ENCODE measurements at places on chromosomes 11 and 22. TPM values are rescaled to one million over a fixed set of nuclear protein-coding genes. Genes with fewer than 3 reads are reported as not detected.
A peak's percentile ranks its signal among the peaks of the same experiment; 100 is the strongest.

GRCh38 chr11:68546555-68546954, 86.0 kb downstream of the PPP6R3 start:
- peak overlapping the region; percentile 51 for H3K27ac ChIP-seq
- H3K4me1 ChIP-seq = peaks cover 13% of the 10 kb centered on the region
- H3K27me3 ChIP-seq = no peaks in the 10 kb centered on the region

- H3K36me3 ChIP-seq = no peaks in the 10 kb centered on the region
- H3K4me1 ChIP-seq = peaks cover 4% of the 10 kb centered on the region
- H3K4me3 ChIP-seq = no peak overlapping the region
- DNase-seq = peak; percentile 74
- peaks cover 4% of the 10 kb centered on the region for H3K27me3 ChIP-seq
Observed at GRCh38 chr22:50176850-50177536, 6.5 kb downstream of the PANX2 start.

DNA sequence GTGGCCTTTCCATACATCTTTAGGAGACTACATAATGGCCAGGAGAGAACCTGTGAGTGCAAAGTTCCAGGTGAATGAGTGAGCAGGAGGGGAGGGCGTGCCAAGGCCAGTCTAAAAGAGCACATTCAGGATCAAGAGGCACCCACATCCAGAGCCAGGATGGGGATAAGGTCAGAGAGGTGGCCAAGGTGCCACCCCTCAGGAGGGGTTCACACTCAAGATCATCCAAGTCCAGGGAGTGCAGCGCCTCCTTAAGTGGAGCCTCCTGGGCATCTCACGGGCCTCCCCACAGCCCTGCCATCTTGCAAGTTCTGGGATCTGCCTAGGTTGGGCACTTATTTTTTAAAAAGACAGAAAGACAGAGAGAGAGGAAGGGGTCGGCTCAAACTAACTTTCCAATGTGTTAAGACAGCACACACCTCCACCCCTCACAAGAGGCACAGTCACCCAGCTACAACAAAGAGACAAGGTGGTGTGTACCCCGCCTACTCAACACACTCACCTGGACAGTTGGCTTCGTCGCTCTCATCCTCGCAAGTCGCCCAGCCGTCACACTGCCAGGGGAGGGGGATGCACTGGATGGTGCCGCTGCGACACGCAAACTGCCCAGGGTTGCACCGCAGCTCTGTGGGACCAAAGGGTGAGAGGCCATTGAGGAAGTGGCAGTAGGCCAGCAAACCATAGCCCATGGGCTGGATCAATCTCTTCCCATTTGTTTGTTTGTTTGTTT, 33.2 kb downstream of the DGCR2 start:
- H3K4me1 ChIP-seq = peaks cover 42% of the 10 kb centered on the region
- H3K27ac ChIP-seq = no peak overlapping the region
- DNase-seq = no peak
- no peaks in the 10 kb centered on the region for H3K36me3 ChIP-seq
- H3K4me3 ChIP-seq = no peak overlapping the region

DNA sequence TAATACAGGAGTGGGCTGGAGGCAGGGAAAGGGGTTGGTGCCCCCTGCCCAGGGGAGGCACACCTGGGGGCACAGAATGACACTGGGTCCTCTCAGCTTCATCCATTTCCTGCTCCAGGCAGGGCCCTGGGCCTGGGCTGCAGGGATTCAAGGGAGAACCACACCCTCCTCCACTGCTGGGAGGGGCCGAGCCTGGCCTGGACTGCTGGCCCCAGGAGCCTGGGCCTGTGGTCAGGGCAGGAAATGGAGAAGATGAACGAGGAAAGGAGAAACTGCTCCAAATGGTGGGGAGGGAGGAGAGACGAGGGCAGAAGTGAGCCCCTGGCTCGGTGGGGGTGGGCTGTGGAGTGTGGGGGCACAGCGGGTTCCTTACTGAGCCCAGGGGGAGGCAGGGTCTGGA, 38.1 kb upstream of the KCNQ1OT1 start:
- H3K27me3 ChIP-seq = no peaks in the 10 kb centered on the region
- H3K4me3 ChIP-seq = no peak overlapping the region
- peaks cover 13% of the 10 kb centered on the region for H3K4me1 ChIP-seq
- H3K27ac ChIP-seq = no peak overlapping the region
- no peaks in the 10 kb centered on the region for H3K36me3 ChIP-seq

DNA sequence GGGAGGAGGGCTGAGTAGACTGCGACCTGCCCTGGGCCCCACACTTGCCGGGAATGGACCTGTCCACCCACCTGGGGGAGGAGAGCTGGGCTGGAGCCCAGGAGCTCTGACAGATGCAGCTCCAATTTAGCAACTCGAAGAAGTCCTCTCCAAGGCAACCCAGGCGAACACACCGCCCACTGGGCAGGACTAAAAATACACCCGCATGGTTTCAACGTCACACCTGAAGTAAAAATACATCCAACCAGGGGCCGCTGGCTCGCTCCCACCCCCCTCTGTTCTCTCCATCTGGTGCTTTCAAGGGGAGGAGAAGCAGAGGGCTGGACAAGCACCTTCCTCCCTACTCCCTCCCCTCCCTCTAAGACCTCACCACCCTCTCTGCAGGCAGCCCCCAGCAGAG, 119.9 kb downstream of the FEZ1 start:
- H3K27me3 ChIP-seq = peaks cover 35% of the 10 kb centered on the region
- H3K4me1 ChIP-seq = no peaks in the 10 kb centered on the region
- no peaks in the 10 kb centered on the region for H3K36me3 ChIP-seq
- H3K4me3 ChIP-seq = no peak overlapping the region
- H3K27ac ChIP-seq = no peak overlapping the region
- DNase-seq = peak; percentile 63

DNA sequence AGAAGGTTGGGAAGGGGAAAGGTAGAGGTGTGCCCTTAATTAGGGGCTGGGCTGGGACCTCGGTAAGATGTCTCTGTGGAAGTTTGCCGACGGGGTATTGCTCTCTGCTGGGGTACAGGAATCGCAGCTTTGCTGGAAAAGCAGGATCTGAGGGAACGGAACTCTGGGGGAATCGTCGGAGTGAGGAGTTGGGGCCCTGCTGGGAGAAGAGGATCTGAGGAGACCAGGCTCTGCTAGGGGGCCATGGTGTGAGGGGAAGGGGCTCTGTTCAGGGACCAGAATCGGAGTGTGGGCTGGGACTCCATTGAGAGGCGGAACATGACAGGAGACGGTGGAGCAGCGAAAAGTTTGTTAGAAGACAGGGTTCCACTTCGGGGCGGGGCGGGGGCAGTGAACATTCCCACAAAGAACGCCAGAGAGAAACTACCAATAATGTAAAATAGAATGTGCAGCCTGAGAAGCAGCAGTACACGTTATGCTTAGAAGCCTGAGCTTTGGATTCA, 456 bp downstream of the AAMDC start:
- DNase-seq = peak; percentile 81
- no peaks in the 10 kb centered on the region for H3K27me3 ChIP-seq
- peak overlapping the region; percentile 99 for H3K27ac ChIP-seq
- H3K4me3 ChIP-seq = peak overlapping the region; percentile 99

DNA sequence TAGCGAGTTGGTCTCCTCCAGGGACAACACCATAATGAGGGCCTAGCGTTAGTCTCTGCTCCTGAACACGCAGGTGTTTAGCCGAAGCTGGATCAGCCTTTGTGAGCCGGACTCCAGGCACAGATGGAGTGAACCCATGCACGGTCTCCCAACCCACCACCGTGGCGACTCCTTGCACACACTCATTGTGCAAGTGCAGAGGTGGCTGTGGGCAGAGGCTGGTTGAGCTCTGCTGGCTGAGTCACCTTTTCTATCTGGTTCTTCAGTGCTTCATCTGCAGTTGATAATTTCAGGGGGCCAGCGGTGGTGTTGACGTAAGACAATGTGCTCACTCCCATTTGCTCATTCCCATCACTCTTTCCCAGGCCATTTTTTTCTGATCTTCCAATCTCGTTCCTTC, 72.1 kb upstream of the SLC22A12 start:
- no peak overlapping the region for H3K4me3 ChIP-seq
- no peaks in the 10 kb centered on the region for H3K4me1 ChIP-seq
- no peak overlapping the region for H3K27ac ChIP-seq

DNA sequence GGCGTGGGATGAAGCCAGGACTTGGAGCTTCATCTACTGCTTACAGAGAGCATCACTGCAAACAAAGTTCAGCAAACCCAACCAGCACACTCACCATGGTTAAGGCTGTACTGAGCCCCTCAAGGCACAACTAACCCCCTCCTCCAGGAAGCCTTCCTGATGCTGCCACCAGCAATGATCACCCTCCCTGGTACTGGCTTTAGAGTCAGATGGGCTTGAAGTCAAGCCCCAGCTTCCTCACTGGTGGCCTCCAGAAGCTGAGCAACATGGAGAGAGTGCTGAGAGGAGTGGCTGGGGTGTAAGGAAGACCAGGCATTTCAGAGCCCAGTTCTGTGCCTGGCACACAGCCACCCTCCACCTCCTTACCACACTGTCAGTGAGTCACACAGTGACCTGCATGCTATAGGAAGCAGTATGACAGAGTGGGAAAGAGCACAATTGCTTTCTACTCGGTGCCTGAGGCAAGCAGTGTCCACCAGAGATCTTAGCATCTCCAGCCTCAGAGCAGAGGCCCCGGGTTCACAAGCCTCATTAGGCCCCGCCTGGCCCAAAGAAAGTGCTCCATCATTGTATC, 24.7 kb upstream of the BAIAP2L2 start:
- no peak overlapping the region for H3K27ac ChIP-seq
- H3K36me3 ChIP-seq = peaks cover 95% of the 10 kb centered on the region
- no peak overlapping the region for H3K4me3 ChIP-seq
- peaks cover 12% of the 10 kb centered on the region for H3K4me1 ChIP-seq
- no peak for DNase-seq
- H3K27me3 ChIP-seq = no peaks in the 10 kb centered on the region

GRCh38 chr22:24386937-24387471, 40.4 kb upstream of the ADORA2A start:
- no peak overlapping the region for H3K27ac ChIP-seq
- H3K27me3 ChIP-seq = no peaks in the 10 kb centered on the region
- H3K36me3 ChIP-seq = no peaks in the 10 kb centered on the region

DNA sequence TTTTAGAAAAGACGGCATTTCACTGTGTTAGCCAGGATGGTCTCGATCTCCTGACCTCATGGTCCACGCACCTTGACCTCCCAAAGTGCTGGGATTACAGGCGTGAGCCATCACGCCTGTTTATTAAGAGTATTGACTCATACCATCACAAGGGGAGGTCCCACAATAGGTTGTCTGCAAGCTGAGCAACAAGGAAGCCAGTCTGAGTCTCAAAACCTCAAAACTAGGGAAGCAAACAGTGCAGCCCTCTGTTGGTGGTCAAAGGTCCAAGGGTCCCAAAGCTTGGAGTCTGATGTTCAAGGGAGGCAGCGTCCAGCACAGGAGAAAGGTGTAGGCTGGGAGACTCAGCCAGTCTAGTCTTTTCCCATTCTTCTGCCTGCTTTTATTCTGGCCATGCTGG, 32.8 kb upstream of the LDLRAD3 start:
- DNase-seq = no peak
- H3K27ac ChIP-seq = no peak overlapping the region

GRCh38 chr22:18068381-18068988, 9.3 kb upstream of the PEX26 start:
- no peak overlapping the region for H3K27ac ChIP-seq
- peaks cover 43% of the 10 kb centered on the region for H3K4me1 ChIP-seq
- no peak for DNase-seq
- peaks cover 5% of the 10 kb centered on the region for H3K27me3 ChIP-seq
- H3K36me3 ChIP-seq = no peaks in the 10 kb centered on the region

- peaks cover 40% of the 10 kb centered on the region for H3K4me1 ChIP-seq
- DNase-seq = no peak
- H3K27me3 ChIP-seq = no peaks in the 10 kb centered on the region
- peak overlapping the region; percentile 63 for H3K27ac ChIP-seq
Observed at GRCh38 chr22:29139965-29140782, 65.5 kb upstream of the EMID1 start.

- H3K36me3 ChIP-seq = no peaks in the 10 kb centered on the region
- no peak overlapping the region for H3K27ac ChIP-seq
- H3K4me1 ChIP-seq = no peaks in the 10 kb centered on the region
- H3K4me3 ChIP-seq = no peak overlapping the region
- DNase-seq = no peak
Observed at GRCh38 chr11:60717956-60718355, 6.6 kb upstream of the MS4A18 start.

GRCh38 chr11:68186061-68186460, 27.0 kb downstream of the KMT5B start:
- H3K4me3 ChIP-seq = no peak overlapping the region
- peaks cover 31% of the 10 kb centered on the region for H3K4me1 ChIP-seq
- no peaks in the 10 kb centered on the region for H3K27me3 ChIP-seq
- DNase-seq = no peak
- peaks cover 63% of the 10 kb centered on the region for H3K36me3 ChIP-seq

DNA sequence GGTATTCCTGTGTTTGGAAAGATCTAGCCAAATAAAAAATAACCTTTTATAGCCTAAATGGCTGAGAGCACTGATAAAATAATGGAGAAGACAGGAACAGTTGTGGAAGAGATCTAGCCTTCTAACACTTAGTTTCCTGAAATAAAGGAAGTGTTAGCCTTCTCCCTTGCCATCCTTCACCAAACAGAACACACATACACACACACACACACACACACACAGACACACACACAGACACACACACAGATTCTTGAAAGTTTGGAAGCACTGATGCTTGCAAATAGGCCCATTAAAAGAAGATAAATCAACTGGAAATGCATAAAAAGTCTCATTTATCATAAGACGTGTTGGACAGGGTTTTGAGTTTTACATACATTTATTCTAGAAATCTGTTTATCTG, 37.5 kb downstream of the KIRREL3 start:
- no peak overlapping the region for H3K4me3 ChIP-seq
- no peak for DNase-seq
- H3K36me3 ChIP-seq = no peaks in the 10 kb centered on the region
- no peaks in the 10 kb centered on the region for H3K27me3 ChIP-seq

DNA sequence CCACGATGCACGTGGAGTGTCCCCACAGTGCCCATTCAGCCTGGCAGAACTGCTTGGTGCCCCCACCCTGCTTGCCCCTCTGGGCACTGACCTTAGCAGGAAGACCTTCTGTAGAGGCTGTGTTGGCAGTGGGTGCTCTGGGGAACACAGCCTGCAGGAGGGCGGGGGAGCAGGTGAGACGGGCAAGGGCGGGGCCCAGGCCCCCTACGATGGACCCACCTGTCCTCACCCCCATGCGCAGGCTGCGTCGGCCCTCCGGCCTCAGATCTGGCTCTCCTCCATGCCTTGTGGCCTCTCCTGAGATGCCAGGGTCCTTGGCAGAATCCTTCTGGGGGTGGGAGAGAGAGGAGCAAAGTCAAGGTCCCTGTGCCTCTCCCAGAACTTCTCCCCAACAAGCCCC, 10.9 kb downstream of the CDC42BPG start:
- no peak for DNase-seq
- no peak overlapping the region for H3K27ac ChIP-seq
- no peaks in the 10 kb centered on the region for H3K4me1 ChIP-seq
- no peaks in the 10 kb centered on the region for H3K36me3 ChIP-seq
- H3K4me3 ChIP-seq = no peak overlapping the region
- no peaks in the 10 kb centered on the region for H3K27me3 ChIP-seq

SHANK2 gene
- total RNA-seq = 12.1 TPM

MMP10 gene
- not detected for total RNA-seq

RAPSN gene
- 0.57 TPM for total RNA-seq

LGR4 gene
- 33.8 TPM for total RNA-seq

ANKK1 gene
- total RNA-seq = 0.47 TPM

SMIM35 gene
- total RNA-seq = 0.20 TPM

CRACR2B gene
- total RNA-seq = 28.0 TPM

TRIM48 gene
- total RNA-seq = not detected

KCNK7 gene
- 0.92 TPM for total RNA-seq

MYEOV gene
- total RNA-seq = 0.51 TPM

OR52H1 gene
- 0.80 TPM for total RNA-seq
